ENCODE measurements at places on chromosomes 3 and 15.
A peak's percentile ranks its signal among the peaks of the same experiment; 100 is the strongest.

DNA sequence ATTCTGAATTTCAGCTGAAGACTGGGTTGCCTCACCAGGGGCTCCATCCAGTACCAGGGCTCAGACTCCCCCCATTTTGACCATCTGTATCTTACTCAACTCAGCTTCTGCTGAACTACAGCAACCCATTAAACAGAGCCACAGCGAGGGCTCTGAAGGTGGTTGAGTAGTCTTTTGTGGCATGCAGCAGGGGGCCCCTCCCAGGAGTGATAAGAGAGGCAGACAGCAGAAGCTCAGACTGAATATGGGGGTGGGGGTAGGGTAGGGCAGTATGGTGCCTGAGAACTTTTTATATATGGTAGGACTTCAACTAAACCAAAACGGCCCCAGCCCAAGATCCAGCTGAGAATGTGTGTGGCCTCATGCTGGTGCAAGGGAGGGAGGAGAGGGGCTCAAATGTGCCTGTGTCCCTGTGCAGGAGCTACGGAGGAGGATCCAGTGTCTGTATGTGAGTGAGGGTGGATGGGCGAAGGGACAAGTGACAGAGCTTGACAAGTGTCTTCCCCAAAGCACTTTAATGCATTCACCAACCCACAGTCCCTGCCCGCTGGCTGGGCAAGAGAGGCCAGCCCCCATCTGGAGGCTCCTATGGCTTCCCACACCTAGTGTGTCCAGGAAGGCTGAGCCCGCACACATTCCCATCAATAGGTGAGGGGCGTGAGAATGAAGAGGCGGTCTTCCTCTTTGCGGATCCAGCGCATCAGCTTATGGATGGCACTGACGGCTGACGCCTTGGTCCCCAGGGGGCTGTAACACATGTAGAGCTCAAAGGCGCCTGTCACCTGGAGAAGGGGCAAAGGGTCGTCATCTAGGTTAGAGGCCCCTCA, 4.9 kb upstream of the MST1R start:
- DNase-seq: no peak

DNA sequence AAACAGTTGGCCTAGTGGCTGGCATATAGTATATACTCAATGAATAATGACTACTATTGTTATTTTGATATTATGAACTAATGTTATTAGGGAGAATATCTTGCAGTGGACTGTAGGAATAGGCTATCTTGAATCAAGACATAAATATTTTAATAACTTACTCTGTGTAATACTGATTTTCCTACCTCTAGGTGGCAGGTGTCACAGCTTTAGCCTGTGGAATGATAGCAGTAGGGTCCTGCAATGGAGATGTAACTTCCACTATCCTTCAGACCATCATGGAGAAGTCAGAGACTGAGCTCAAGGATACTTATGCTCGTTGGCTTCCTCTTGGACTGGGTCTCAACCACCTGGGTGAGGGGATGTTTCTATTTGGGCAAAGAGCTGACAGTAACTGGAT, 6.5 kb downstream of the PSMD2 start:
- DNase-seq: peak; percentile 56

GRCh38 chr3:15241341-15241740, 35.3 kb downstream of the CAPN7 start:
- peak; percentile 35 for DNase-seq

GRCh38 chr3:45171283-45171682, 25.1 kb upstream of the CDCP1 start:
- DNase-seq: no peak

- no peak for DNase-seq
Observed at GRCh38 chr3:126723237-126723636, 19.2 kb downstream of the CHCHD6 start.

- DNase-seq: no peak
Observed at GRCh38 chr3:129345971-129346370, 67.3 kb downstream of the HMCES start.
